ENCODE measurements at places on chromosomes 3 and 15.
A peak's percentile ranks its signal among the peaks of the same experiment; 100 is the strongest.

GRCh38 chr3:24678421-24678865 lies 183.8 kb upstream of the THRB start:
- DNase-seq = peak; percentile 67

DNA sequence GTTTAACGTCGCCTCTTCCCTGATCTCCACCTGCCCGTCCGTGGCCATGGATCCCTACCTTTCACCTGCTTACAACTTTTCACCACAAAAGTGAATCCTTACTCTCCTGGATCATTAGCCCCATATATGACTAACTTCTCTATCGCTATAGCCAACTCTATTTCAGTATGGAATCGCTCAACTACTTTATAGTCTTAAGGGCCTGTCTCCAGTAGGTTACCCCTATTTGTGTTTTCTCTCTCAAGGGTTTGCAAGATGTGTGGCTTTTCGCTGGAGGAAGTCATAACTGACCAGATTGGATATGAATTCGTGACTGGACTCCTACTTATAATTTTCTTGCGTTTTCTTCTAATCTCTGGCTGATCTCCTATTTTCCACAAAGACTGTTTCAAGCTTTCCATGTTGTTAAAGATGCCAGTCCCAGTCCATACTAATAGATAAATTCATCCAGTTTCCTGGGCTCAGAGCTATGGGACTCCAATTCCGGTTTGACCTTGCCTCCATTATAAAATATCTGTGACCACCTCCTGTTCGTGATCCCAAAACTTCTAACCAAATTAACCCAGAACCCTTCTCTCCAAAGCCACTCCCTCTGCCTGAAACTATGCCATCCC lies 1.3 kb upstream of the STAG1 start:
- DNase-seq = no peak

- DNase-seq = peak; percentile 65
Measured at GRCh38 chr15:69410248-69410874, 3.8 kb upstream of the KIF23 start.

DNA sequence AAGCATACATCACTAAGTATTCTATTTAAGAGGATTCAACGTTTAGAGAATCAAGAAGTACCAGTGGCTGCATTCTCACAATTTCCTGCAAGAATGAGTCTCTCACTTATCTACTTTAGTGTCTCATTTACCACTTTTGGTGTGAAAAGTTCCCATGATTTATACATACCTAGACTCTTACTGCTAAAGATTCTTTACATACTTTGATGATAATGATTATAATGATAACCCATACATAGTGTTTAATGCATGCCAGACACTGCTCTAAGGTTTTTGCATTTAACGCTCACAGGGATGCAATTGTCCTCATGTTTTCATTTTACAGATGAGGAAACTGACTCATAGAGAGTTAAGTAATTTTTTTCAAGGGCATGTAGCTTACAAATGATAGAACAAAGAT lies 133.6 kb downstream of the TMEM108 start:
- DNase-seq = no peak
